ENCODE measurements at places on chromosomes 13 and 19. TPM values are rescaled to one million over a fixed set of nuclear protein-coding genes. Genes with fewer than 3 reads are reported as not detected.

DNA sequence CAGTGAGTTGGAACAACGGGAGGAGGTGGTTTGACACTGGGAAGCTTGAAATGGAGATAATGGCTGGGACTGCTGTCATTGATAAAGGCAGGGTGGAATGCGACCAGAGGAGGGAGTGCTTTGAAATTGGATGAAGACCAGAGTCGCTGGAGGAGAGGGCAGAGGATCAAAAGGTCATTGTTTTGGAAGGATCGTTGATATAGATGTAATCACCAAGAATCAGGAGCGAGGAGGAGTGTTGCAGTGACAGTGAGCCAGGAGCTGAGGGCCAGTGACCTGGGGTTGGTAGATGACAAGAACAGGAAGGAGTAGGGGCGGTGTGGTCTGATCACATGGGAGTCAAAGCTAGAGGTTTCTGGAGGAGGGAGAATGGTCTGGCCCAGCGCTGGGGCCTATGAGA is 25.3 kb downstream of the TM9SF2 start:
- DNase-seq: no peak

Gene FPR3
- 7.2 TPM for total RNA-seq

Gene KMT2B
- 12.7 TPM for total RNA-seq

DNA sequence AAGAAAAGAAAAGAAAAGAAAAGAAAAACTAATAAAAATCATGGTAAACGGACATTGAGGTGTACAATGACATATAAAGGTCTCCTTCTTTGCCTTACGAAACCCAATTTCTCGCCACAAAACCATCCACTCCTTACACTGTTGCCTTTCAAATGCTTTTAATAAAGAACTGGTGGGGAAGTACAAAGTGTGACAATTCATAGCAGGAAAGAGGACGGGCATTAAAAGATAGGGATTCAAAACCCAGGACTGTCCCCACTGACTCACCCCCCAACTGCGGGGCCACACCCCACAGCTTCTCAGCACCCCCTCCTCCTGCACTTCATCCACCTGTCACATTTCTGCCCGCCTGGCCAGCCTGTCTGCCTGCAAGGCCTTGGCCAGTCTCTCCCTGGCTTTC is 2.4 kb downstream of the MBD3L2B start:
- DNase-seq: no peak

DNA sequence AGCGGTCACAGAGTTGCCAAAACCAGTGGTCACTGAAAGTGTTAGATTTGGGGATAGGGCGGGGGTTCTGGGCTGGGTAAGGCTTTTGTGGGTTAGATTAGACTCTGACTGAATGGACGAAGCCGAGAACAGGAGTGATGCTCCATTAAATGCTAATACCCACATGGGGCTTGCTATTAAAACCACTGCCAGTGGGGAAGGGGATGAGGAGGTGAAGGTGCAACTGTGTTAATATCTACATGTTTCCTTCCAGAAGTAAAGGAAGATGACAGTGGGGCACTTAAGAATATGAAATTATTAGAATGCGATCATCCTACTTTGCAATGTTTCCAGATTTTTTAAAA is 573 bp upstream of the ZNF614 start:
- no peak for DNase-seq

DNA sequence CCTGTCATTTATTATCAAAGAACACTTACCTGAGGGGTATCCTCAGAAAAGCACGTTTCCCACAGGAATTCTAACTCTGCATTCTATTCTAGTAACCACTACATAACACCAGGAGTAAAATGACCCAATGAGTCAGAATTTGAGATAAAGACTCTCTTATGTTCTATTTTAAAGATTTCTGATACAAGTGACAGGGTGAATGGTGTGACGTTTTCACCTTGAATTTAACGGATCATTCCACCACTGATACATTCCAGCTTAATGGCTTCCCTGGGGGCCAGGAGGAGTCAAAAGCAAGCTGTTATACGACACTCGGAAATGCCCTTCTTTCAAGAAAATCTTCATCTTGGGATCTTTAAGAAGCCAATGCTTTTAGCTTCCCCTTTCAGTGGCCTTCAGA is 55.2 kb downstream of the SLC7A1 start:
- DNase-seq: no peak

- no peak for DNase-seq
Measured at GRCh38 chr19:4473011-4473762, 1.1 kb downstream of the HDGFL2 start.
